Activated CD4-positive, alpha-beta T cell treated with anti-CD3 and anti-CD28 coated beads for 4 hours (primary cell): ENCODE measurements at places on chromosomes 5 and 9.
A peak's percentile ranks its signal among the peaks of the same experiment; 100 is the strongest.

DNA sequence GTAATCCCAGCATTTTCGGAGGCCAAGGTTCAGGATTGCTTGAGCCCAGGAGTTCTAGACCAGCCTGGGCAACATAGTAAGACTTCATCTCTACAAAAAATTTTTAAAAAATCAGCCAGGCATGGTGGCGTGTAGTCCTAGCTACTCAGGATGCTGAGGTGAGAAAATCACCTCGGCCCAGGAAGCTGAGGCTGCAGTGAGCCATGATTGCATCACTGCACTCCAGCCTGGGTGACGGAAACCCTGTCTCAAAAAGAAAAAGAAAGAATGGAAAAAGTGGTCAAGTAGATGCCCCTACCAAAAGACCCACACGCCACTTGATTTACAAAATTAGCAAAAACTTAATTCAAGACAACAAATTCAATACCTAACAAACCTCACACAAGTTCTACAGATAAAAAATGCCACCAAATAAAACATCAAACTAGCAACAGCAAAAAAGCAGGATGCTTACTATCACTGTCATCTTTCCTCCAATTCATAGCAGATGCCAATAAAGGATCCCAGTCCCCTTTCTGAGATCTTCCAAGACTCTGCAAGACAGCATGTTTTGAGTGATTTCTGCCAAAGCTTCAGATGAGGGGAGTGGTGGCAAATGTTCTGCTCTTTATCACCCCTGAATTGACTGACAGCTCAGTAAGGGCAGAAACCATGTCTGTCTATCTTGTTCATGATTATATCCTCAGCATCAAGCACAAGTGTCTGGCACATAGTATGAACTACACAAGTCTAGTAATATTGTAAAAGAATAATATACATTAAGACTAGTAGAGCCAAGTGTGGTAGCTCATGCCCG lies 34.2 kb upstream of the TESK1 start:
- no peak for DNase-seq

DNA sequence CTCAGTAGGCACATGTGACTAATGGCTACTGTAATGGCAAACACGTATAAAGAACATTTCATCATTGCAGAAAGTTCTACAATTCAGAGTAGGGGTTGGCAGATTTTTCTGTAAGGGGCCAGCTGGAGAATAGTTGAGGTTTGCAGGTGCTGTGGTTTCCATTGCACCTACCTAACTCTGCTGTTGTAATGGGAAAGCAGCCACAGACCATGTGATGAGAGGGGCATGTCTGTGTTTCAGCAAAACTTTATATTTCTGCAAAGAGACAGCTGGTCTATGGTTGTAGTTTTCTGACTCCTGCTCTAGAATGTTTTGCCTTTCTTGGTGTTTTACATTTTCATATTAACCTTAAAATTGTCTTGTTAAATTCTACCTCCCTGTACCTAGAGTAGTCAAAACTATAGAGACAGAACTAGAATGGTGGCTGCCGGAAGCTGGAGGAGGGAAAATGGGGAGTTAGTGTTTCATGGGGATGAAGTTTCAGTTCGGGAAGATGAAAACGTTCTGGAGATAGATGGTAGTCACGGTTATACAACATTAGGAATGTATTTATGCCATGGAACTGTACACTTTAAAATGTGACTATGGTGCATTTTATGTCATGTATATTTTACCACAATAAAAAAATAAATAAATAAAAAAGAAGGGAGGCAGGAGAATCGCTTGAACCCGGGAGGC lies 44.3 kb downstream of the NUP214 start:
- no peak for DNase-seq

- DNase-seq: no peak
Observed at GRCh38 chr5:103883143-103883542, 320.6 kb upstream of the NUDT12 start.

DNA sequence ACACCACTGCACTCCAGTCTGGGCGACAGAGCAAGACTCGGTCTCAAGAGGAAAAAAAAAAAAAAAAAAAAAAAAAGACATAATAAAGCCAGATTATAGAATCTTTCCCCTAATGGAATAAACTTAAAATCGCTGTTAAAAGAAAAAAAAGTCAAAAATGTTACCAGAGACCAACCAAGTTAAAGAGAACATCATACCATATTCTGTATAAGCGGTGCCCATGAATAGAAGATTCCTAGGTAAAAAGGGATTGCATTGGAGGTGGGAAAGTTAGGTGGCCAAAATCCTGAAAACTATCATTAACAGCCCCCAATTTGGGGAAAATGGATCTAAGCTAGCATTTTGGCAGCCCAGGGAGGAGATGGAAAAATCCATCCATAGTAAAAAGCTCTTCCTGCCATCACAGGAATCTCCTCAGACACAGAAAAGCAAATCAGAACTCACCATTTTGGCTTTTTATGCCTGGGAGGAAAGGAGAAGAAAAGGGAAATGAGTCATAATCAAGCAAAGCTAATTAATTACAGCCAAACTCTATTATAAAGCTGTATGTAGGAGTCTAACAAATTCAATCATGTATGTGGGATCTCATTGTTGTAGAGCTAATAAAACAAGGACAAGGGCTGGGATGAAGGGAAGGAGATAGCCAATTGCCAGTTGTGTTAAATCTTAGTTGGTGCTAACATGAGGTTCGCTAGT lies 363.8 kb downstream of the ARL15 start:
- DNase-seq: no peak

GRCh38 chr5:10856071-10856470 lies 95.0 kb upstream of the DAP start:
- no peak for DNase-seq

DNA sequence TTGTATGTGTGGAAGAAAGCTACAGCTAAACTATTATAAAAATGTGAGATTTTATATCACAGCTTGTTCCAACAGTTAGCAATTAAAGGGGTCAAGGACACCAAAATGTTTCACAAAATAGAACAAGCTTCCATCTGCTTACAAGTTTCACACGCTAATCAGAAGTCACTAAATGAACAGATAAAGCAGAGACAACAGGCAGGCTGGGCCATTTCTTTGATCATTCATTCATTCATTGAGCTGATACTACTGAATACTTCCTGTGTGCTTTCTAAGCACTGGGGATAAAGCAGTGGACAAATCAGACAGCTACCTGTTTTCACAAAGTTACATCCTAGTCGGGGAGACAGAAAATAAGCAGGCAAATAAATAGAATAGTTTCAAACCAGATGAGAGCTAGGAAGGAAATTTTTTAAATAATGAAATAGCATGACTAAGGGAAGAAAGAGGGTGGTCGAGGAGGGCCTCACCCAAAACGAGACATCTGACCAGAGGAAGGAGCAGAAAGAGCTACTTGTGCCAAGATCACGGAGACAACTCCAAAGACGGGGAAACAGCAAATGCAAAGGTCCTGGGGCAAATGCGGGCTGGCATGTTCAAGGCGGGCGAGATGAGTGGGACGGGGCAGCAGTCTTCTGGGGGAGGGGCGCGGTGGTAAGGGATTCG lies 1.2 kb downstream of the MAPK9 start:
- DNase-seq: no peak

GRCh38 chr5:157253547-157253946 lies 12.4 kb upstream of the CYFIP2 start:
- DNase-seq: no peak

DNA sequence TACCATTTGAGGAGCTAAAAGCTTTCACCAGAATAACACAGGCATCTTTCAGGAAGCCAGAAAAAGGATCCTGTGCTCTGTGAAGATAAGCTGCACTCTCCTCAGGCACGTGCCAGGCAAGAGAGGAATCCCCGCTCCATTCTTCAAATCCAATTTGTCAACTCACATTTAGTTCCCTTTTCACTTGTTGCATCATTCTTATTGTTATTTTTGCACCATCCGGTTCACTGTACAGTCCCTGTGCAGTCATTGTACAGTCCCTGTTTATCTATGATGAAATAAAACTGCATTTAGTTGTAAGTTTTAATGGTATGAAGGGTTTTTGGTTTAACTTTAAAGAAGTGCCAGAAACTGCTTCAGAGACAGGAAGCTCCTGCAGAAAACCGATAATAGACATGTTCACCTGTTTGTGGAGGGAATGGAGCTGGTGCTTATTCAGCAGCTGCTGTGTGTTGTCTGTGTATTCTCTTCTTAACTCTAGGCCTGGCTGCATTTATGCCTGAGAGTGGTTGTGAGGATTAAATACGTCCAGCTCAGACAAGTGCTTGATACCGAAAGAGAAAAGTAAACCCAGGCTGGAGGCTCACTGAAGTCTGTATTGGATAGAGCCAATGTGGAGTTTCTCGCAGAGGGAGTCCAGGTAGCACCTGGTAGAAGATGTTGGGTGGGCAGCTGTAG lies 22.4 kb downstream of the IFNW1 start:
- DNase-seq: no peak

- DNase-seq: no peak
Observed at GRCh38 chr5:50352382-50352781, 88.7 kb downstream of the EMB start.

GRCh38 chr9:29214154-29214689 lies 1640.9 kb upstream of the C9orf72 start:
- DNase-seq: no peak

- DNase-seq: no peak
Observed at GRCh38 chr5:83099445-83099844, 22.1 kb downstream of the XRCC4 start.

DNA sequence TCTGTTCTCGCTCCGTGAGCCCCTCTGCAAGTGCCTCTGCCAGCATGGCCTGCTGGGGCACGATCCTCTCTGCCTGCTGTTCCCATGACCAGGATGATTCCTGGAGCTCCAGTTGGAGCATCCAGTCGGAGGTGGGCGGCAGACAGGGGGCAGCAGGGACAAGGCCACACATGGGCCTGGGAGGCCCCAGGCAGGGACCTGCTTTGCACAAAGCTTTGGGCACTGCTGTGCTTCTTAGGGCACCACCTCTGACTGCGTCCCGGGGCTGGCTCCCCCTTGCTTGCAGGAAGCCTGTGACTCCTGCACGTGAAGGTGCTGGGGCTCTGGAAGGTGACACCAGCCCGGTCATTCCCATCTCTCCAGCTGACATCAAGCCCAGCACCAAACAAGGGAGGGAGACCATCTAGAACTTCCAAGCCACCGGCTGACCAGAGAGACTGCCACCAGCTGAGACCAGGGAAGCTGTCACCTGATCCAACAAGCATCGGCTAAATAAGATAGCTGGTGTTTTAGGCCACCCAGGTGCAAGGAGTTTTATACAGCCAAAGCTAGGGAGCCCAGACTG lies 174.8 kb upstream of the FOXD4L5 start:
- no peak for DNase-seq

DNA sequence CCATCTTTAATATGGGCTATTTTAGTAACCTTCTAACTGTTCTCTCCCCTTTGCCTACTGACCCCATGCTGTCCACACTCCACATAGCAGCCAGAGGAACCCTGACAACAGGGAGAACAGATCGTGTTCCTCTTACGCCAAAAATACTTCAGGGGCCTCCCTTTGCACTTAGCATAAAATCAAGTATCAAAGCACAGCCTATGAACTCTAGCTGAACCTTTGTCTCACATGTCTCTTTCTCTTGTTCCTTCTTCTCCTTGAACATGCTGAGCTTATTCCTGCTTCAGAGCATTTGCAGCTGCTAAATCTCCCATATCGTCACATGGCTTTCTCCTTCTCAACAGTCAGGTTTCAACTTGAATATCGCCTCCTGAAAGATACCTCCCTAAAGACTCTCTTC lies 698.8 kb upstream of the C9orf72 start:
- no peak for DNase-seq

DNA sequence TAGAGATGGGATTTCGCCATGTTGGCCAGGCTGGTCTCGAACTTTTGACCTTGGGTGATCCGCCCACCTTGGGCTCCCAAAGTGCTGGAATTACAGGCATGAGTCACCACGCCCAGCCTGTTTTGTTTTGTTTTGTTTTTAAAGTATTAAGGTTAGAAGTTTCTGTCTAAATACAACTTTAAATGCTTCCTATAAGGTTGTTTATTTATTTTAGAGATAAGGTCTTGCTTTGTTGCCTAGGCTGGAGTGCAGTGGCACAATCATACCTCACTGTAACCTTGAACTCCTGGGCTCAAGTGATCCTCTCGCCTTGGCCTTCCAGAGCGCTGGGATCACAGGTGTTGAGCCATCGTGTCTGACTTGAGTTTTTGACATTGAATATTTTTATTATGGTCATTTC lies 11.4 kb downstream of the MRRF start:
- DNase-seq: no peak

GRCh38 chr9:128892221-128892921 lies 10.4 kb downstream of the LRRC8A start:
- no peak for DNase-seq

- DNase-seq: peak; percentile 17
Observed at GRCh38 chr9:35826071-35826701, 2.3 kb downstream of the FAM221B start.

DNA sequence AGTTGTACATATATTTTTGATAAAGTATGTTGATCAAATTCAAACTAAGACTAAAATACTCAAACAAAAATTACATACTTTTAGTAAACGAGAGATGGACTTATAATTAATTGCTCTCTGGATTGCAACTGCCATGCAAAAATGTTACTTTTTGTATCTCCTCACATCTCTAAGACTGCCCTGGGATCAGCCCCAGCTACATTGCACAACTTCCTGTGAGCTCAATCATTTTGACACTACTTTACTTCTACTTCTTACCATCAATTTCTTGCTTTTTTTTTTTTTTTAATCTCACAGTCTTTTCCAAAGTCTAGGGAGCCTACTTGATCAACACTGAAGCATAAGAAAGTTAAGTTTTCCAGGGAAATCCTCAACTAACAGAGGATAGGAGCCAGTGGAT lies 506.0 kb upstream of the CDH10 start:
- DNase-seq: no peak

DNA sequence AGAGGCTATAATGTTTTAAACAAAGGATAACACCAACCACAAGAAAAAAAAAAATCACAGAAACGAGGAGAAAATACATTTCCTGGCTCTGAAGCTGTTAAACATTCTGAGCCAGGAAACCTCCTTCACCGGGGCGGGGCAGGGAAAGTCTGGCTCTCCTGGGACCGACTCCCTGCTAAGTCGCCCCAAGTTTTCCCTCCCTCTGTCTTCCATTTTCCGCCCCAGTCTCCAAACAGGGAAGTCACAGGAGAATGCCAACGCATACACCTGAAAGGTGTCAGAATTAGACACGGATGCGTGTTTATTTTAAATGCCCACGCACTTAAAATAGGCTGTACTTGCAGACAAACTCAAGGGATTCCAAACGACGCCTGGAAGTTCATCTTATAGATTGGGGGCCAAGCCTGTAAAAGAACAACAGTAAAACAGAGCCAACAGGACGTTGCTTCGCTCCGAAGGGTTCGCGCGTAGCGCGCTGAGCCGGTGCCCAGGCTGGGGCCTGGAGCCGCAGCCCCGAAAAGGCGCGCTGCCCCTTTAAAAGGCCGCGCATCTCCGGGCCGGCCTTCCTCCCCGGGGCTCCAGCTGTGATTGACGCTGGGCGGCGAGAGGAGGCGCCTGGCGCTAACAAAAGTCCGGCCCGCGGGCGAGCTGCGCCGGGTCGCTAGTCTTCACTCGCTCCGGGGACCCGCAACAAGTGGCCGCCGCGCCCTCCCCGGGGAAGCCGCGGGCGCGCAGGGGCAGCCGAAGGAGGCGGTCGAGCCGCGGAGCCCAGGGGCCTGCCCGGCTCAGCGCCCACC lies at the start of gene FBXL7:
TSS of gene FBXL7 (plus strand) at position 653 of the 797 bp plus-strand sequence.
- DNase-seq: no peak
